ENCODE measurements at places on chromosomes 3 and 15.

GRCh38 chr3:196327405-196327804, 9.4 kb upstream of the DYNLT2B start:
- no peak for DNase-seq

DNA sequence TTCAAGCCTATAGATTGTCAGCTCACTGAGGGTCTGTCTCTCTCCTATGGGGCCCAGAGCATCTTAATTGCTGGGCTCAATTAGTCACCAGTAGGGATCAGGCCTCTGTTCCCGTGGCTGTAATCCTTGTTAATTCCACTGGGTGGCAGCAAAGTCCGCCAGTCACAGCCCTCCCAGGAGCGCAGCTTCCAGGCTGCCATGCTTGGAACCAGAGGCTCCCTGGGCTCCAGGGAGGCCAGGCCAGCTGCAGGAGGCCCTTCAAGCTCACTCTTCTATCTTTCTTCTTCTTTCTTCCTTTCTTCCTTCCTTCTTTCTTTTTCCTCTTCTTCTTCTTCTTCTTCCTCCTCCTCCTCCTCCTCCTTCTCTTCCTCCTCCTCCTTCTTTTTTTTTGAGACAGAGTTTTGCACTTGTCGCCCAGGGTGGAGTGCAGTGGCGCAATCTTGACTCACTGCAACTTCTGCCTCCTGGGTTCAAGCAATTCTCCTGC, 14.4 kb downstream of the RNU5B-1 start:
- DNase-seq: peak; percentile 83

- DNase-seq: no peak
Measured at GRCh38 chr3:65793495-65794200, 245.1 kb downstream of the MAGI1 start.

DNA sequence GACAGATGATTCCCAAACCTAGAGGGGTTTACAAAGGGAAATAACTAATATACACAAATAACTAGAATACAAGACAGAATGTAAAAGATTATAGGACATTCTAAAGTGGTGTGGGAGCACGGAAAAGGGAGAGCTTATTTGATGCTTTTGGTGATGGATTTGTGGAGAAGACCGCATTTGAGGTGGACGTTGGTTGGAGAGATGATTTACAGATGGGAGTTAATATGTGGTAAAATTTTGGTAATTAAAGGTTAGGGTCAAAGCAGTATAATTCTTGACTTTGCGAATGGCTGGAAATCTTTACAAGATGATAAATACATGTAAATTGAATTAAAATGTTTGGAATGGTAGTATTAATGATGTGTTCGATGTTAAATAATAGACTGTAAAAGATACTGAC, 1.2 kb downstream of the KNL1 start:
- no peak for DNase-seq

DNA sequence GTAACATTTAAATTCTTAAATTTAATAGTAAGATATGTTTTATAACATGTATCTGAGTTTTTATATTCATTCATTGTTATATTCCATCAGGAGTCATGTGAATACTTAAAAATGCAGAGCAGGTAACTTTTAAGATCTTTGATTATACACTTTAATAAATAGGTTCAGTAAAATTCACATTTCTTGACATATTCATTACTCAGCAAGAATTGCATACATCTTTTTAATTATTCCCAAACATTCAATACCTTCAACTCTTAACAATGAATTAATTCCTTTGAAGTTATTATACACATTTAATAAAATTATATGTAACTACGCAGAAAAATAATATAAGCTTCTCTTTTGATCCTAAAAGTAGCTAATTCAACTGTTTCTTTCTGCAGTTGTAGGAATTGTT, 105.4 kb downstream of the CNTN4 start:
- no peak for DNase-seq

GRCh38 chr3:38227989-38228388, 37.6 kb upstream of the SLC22A13 start:
- no peak for DNase-seq

GRCh38 chr3:108124337-108125152, 33.7 kb upstream of the CD47 start:
- DNase-seq: peak; percentile 70

DNA sequence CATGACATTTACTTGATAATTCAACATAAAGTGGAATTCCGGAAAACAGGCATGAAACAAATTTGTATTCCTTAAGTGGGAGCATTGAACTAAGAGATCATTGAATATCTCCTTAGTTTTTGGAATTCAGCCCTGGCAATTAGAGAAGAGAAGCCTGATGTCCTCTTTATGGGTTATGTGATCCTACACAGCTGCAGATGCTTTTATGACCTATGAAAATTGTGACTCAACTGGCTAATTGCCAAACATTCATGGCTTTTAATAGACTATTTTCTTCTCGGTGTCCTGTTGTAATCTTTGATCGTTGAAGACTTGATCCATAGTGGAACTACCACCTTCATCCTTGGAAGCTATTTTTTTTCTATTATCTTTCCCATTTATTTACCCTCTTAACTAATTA, 46.1 kb downstream of the AGBL1 start:
- no peak for DNase-seq

DNA sequence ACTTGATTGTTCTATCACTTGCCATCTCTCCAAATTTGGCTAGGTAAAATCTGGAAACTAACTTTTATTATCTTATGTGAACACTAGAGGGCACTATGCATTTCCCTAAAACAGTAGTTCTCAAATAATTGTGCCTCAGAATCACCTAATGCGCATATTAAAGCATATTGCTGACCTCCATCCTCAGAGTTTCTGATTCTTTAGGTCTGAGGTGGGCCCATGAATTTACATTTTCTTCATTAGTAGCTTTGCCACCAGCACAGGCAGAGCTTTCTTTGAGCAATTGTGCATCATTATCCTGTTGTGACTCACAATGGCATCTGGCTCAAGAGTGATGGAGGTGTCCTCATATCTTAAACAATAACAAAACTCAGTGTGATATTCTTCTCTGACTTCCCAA, 17.5 kb upstream of the BCHE start:
- DNase-seq: no peak

- no peak for DNase-seq
Measured at GRCh38 chr3:181619897-181620296, 91.8 kb upstream of the SOX2 start.
